ENCODE measurements at places on chromosomes 3 and 15.
A peak's percentile ranks its signal among the peaks of the same experiment; 100 is the strongest.

GRCh38 chr15:57082054-57082728, 163.7 kb downstream of the TCF12 start:
- no peak for DNase-seq

DNA sequence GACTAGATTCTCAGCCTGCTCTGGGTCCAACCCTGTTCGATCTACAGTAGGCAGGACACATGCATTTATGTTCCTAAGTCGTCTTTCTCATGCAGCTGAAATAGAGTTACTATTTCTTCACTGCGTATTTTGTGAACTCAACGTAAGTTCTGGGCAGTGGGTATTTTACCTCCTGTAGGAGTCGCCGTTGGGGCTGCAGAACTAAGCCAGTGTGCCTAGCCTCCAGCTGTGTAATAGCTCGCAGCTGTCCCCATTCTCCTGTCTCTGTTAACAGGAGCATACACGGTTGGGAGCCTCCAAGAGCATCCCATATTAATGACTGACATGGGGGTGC, 58.4 kb upstream of the HRH1 start:
- no peak for DNase-seq

DNA sequence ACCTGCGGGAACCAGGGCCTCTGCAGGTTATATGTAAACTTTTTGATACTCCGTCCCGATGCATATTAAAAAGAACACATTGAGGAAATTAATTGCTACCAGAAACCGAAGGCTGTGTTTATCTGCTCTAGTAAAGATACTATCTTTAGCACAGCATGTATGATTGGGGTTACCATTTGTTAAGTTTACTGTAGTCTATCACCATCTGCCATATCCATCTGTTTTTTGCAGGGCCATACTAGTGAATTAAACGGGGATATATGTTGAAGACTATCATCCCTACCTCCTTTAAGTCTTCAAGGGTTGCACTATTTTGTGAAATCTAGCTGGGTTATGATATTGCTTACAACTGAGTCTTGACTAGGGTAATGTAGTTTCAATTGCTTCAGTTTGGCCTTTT, 597.0 kb downstream of the SQOR start:
- no peak for DNase-seq

- DNase-seq = no peak
Observed at GRCh38 chr3:110293660-110294059, 778.0 kb upstream of the NECTIN3 start.

DNA sequence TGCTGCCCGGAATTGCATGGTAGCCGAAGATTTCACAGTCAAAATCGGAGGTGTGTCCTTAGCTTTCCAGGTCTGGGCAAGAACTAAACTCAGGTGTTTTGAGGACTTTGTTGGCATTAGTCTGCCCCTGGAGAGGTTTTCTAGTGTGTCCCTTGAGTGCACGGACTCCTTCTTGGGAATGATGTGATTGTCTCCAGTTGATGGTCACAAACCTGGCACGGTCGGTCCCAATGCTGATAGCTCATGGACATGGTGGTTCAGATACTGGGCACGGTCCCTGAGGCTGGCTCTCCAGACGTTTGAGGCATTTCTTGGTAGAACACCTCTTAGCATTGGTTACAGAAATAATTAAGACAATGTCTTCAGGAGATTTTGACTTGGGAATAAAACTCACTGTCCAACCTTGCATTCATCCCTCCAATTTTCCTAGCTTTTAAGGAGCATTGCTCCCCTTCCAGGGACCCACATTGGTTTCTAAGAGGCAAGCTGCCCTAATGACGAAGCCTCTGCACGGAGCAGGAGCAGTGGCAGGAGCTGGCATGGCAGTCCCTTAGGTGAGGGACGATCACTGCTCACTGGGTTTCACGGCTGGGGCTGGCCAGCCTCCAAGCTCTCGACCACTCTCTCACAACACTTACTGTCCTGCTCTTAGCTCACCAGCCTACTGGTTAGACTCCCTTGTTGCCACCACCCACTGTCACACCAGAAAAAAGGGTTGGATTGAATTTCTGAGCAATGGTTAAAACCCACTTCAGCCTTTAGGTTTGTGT, 68.1 kb downstream of the PGPEP1L start:
- no peak for DNase-seq

DNA sequence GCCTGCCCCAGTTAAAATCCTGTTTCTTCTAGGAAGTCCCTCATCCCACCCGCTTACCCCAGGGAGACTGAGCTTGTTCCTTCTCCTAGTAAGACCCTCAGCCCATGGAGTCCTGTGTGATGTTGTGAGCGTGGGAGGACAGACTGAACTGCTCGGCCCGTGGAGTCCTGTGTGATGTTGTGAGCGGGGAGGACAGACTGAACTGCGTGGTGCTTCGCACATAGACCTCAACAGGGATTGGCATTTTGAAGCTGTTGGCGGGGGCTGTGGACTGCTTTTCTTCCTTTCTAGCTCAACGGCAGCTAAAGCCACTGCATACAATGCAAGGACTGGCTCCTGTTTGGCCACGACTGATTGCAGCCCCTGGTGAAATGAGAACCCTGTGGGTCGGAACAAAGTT, 1.6 kb upstream of the SPTBN5 start:
- DNase-seq = no peak

GRCh38 chr3:87437765-87438164, 161.4 kb upstream of the POU1F1 start:
- DNase-seq = no peak

- DNase-seq = no peak
Observed at GRCh38 chr15:80160570-80161156, 7.9 kb downstream of the FAH start.

DNA sequence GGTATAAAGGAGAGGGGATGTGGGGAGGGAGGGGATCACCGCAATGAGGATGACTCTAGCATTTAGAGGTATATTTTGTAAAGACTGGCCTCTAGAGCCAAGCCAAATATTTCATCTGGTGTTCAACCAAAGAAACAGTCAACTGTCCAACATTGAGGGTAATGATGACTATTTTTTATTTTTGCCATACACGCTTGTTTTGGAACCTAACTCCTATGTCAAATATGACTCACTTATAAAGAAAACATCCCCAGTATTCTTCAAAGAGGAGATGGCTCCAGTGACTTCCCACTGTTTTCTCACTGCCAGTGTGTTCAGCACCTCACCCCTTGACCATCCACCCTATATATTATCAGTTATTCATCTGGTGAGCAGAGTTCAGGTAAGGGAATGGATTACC, 77.3 kb downstream of the WNT5A start:
- no peak for DNase-seq

DNA sequence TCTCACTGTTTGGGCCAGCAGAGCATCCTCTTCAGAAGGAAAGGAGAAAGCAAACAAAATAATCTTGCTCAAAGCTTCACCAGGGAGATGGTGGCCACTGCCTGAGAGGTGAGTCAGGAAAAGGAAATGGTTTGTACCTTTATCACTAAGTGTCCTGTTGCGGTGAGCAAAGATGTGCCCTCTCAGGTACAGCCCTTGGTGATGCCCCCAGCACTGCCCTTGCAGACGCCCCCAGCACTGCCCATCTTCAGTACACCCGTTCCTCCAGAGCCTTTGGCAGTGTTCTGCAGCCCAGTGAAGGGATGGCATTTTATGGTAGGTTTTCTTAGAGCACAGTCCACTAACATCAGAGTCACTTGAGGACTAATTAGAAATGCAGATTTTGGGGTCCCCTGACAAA, 92.3 kb downstream of the ZNF621 start:
- no peak for DNase-seq

DNA sequence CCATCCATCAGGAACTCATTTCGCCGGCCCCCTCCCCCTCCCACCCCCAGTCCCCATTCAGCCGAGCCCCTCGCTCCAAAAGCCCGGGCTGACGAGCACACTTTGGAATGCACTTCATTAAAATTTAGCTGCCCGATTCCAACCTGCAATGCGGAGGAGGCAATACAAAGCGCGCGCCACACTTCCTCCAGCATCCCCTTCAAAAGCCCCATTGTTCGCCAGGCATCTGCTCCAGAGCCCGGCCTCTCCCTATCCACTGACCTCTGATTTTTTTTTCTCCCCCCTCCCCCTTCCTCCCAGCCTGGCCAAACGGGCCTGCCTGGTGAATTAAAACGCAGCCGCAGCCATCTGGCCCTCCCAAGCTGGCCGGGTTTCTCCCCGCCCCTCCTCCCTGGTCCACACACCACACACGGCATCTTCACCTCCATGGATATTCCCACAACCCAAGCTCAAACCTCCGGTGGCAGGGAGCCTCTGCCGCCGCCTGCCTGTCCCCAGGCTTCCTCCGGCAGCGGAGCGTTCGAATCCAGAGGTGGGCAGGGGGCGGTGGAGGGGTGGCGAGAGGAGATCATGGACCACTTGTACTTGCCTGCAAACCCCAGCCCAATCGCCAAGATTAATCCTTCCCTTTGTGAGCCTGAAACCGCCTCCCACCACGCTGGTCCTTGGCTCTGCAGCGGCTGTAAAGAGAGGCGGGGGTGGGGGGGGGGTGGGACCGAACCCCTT, 441.3 kb downstream of the MAGI1 start:
- DNase-seq = peak; percentile 91

DNA sequence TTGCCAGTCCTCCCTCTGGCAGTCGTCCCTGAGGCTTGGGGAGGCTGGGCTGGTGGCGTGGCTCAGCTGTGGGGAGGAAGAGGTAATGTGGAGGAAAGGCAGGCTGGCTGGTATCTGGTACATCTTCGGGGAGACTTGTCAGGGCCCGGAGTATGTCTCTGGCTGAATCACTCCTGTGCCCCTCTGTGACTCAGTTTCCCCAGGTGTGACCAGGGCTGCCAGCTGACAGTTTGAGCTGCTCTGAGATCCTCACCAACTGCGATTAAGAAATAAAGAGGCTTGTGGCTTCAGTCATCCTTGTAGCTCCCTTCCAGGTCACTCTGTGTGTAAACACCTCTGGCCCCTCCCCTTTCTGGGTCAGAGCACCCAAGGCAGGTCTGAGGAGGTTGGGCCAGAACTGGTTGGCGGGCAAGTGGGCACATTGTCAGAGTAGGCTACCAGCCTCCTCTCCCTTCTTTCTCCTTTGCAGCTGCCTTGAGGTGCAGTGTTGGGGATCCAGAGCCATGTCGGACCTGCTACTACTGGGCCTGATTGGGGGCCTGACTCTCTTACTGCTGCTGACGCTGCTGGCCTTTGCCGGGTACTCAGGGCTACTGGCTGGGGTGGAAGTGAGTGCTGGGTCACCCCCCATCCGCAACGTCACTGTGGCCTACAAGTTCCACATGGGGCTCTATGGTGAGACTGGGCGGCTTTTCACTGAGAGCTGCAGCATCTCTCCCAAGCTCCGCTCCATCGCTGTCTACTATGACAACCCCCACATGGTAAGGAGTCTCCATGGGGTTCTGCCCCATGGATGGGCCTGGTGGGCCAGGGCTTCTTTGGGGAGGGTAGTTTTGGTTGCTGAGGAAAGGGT, 3.0 kb downstream of the TEX264 start:
- no peak for DNase-seq

DNA sequence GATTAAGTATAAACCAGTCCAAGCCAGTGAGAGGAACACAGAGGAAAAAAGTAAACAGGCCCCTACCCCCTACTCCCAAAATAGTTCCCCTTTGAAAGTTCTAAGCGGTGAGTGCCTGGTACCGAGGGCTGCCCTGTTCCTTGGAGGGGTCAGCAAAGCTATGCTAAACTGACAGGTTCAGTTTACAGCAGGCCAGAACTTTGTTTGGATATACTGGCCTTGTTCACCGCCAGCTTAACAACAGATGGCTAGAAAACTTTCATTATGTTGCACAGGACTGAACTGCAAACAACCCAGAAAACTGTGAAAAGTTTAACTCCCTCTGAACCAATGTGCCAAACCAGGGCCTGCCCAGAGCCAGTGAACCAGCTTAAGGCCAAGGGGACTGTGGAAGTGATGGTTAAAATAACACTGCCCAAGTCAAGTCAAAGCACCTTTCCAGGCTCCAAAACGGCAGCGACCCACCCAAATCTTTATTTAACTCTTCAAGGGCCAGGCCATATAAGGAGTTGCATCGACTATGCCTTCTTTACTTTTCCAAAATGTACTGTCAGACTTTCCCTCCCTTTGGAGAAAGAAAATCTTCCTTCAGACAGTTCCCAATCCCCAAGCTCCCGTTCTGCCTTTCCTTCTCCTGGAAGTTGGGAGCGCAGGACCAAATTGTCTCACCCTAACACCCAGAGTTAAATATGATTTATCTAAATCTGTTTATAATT, 448.0 kb downstream of the FOXP1 start:
- DNase-seq = no peak

GRCh38 chr3:180981912-180982311, 7.6 kb downstream of the DNAJC19 start:
- DNase-seq = no peak

GRCh38 chr15:68057758-68058157, 3.6 kb downstream of the PIAS1 start:
- no peak for DNase-seq

DNA sequence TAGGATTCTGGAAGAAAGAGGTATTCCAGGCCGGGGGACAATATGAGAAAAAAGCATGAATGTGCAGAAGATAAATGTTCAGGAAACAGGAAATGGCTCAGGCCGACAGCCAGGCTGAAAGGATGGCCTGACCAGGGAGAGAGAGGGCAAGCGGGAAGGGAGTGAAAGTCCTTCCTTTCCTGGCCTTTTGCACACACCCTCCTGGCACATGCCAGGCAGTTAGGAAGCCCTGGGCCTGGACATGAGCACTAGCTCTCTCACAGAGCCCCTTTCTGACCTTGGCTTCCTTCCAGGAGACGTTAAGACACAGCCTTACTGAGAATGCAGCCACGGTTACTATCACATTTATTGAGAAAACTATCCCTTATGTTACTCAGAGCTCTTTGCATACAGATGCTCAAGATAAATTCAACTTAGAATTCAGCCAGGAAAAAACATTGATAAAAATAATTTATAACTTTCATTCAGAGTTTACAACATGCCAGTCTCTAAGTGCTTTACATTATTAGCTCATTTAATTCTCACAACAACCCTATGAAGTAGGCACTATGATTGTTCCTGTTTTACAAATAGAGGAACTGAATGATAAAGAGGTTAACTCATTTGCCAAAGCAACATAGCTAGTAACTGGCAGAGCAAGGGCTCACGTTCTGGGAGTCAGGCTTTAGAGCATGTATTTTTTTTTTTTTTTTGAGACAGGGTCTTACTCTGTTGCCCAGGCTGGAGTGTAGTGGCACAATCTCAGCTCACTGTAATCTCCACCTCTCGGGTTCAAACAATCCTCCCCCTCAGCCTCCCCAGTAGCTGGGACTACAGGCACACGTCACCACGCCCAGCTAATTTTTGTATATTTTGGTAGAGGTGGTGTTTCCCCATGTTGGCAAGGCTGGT, 39.4 kb upstream of the SMAD3 start:
- no peak for DNase-seq

GRCh38 chr3:43035801-43036365, 56.8 kb downstream of the GASK1A start:
- DNase-seq = no peak
